Activated CD8-positive, alpha-beta memory T cell treated with anti-CD3 and anti-CD28 coated beads, Interleukin-2, amount 10 ng/mL, durations not matched to agents 7 days and 5 days (primary cell): ENCODE measurements at places on chromosomes 11 and 22. TPM values are rescaled to one million over a fixed set of nuclear protein-coding genes. Genes with fewer than 3 reads are reported as not detected.

GRCh38 chr11:10095412-10096208 is 198.4 kb downstream of the SBF2 start:
- DNase-seq: no peak
- no peak overlapping the region for H3K27ac ChIP-seq
- H3K4me1 ChIP-seq: peaks cover 14% of the 10 kb centered on the region
- peaks cover 3% of the 10 kb centered on the region for H3K36me3 ChIP-seq

- no peak overlapping the region for H3K4me3 ChIP-seq
- no peaks in the 10 kb centered on the region for H3K4me1 ChIP-seq
- no peak for DNase-seq
- peaks cover 1% of the 10 kb centered on the region for H3K36me3 ChIP-seq
These were observed 63.5 kb upstream of the ZC3H12C start for GRCh38 chr11:110029714-110030113.

DNA sequence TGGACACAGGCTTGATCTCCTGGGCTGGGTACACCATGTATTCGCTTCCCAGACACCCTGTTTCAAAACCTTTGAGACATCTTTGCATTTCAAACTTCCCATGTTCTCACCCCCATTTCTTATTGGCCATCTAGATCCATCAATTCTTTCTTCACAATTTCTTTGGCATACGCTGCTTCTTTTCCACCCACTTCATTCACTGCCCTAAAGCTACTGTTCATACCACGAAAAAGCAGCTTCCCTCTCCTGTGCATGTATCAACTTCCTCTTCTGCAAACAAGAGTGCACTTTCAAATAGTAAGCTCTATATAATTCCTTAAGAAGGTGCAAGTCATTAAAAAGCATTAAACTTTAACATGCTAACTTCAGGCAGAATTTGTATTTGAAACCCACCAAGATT is 21.4 kb downstream of the UVRAG start:
- H3K4me1 ChIP-seq: peaks cover 4% of the 10 kb centered on the region
- no peak overlapping the region for H3K27ac ChIP-seq
- H3K36me3 ChIP-seq: peaks cover 5% of the 10 kb centered on the region
- no peak overlapping the region for H3K4me3 ChIP-seq
- H3K27me3 ChIP-seq: no peaks in the 10 kb centered on the region

DNA sequence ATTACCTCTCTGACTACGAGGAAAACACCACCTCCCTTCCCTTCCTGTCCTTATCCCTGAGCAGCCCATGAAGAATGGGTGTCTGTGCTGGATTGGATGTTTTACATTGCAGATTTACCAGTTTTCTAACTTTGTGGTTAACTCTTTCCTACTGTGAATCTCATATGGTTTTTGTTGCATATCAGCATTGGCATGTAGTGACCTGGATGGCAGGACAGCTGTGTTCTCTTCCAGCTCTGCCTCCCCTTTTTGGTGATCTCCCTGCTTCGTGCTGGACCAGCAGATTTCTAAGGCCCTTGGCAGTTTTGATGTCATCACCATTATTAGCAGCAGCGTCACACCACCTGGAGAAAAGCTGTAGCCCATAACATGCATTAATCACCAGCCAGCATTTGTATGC is 26.7 kb downstream of the OR6Q1 start:
- no peaks in the 10 kb centered on the region for H3K4me1 ChIP-seq
- no peak for DNase-seq
- peaks cover 6% of the 10 kb centered on the region for H3K27me3 ChIP-seq
- H3K4me3 ChIP-seq: no peak overlapping the region

DNA sequence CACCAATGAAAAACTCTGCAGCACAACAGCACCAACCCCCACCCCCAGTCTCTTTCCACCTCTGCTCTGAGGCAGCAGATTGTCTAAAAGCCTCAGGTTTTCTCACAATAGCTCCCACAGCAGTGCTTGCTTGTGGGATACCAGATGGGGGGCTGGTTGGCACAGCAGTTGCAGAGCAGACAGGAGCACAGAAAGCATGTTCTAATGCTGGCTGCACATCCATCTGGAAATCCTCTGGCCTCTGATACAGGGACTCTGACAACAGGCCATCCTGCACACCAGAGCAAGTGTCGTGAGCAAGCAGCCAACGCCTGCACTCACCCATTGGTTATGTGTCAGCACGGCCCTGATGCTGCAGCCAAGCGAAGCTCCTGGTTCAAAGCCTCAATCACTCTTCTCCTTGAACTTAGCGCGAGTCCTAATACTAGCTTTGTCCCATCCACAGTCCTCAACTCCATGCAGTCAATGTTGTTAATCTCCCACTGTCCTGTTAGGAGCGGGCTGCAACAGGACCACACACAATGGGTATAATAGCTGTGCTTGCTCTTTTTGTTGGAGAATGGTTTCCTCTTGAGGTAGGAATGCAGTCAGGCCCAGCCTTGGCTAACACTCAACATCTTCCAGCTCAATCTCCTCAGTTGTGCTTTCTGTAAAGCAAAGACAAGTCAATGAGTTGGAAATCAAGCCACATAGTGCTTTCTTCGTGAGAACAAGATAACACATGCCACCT is 30.3 kb downstream of the VSTM5 start:
- H3K27ac ChIP-seq: no peak overlapping the region
- no peak overlapping the region for H3K4me3 ChIP-seq
- H3K36me3 ChIP-seq: peaks cover 8% of the 10 kb centered on the region
- no peaks in the 10 kb centered on the region for H3K4me1 ChIP-seq

DNA sequence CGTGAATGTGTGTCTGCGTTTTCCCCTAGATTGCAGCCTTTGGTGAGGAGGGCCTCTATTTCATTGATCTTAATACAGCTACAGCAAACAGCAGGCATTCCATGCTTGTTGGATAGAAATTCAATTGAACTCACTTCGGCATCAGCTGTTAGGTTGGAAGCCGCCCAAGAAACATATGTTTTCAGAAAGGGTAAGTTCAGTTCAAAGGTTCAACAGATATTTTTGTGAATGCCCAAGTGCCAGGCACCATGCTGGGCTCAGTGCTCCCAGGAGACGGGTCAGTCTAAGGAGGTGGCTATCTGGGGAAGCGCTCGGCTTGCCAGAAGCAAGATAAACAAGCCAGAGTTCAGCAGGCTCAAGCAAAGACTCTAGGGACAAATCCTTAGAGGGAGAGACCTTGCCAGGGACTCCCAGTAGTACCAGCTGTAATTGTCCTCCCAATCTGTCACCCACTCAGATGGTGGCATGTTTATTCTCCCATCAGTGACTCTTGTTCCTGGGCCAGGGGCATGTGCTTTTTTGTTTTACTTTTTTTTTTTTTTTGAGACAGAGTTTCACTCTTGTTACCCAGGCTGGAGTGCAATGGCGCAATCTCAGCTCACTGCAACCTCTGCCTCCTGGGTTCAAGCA is 64.5 kb upstream of the LARGE1 start:
- no peaks in the 10 kb centered on the region for H3K4me1 ChIP-seq
- no peak overlapping the region for H3K27ac ChIP-seq
- no peaks in the 10 kb centered on the region for H3K36me3 ChIP-seq
- H3K4me3 ChIP-seq: no peak overlapping the region

DNA sequence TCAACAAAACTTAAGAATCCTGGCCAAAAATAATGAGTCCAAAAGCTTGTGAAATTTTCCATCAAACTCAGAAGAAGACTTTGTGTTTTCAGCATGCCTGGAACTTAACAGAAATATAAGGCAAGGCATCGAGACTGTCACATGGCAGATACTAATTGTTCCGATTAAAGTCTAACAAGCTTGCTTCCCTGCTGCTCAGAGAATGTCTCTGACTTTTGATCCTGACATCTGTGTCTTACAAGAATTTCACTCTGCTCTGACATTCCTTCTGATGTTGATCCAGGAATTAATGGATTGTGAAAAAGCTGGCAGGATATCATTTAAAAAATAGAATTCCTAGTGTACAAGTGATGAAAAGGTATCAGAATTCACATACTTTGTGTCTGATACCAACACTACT is 170.2 kb downstream of the DCDC1 start:
- no peaks in the 10 kb centered on the region for H3K27me3 ChIP-seq
- no peak overlapping the region for H3K4me3 ChIP-seq
- H3K4me1 ChIP-seq: no peaks in the 10 kb centered on the region

GRCh38 chr11:67007126-67007525 is 15.8 kb upstream of the SYT12 start:
- H3K27ac ChIP-seq: no peak overlapping the region
- H3K36me3 ChIP-seq: no peaks in the 10 kb centered on the region

DNA sequence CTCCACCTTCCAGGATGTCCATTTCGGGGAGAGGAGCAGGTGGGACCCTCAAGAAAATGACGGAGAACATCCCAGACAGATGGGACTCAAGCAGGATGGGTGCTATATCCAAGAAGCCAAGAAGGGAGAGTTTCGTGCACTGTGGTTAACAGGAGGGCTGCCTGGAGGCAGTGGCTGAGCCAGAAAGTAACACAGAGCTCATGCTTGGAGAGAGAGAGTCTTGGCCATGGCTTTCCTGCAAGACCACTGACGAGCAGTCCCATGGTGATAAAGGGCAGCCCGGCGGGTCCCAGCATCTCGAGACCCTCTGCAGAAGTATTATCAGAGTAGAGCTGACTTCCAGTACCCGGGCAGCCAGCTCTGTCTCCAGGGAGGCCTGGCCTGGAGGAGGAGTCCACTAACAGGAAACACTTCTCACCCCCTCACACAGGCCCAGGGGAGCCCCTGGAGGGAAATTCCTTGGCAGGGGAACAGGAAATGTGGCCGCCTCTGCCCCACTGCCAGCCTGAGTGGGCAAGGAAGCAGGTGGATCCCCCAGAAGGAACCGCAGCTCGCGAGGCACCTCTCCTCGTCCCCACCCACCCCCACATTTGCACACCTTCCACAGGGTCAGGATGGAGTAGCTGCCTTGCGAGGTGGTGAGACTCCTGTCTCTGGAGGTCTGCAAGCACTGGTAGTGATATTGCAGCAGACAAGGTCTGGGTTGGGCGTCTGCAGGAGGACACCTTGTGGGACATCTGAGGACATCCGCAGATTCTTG is 32.2 kb downstream of the CYTH4 start:
- peak overlapping the region; percentile 64 for H3K27ac ChIP-seq
- H3K4me3 ChIP-seq: no peak overlapping the region
- peak; percentile 52 for DNase-seq
- peaks cover 2% of the 10 kb centered on the region for H3K27me3 ChIP-seq
- H3K4me1 ChIP-seq: peaks cover 62% of the 10 kb centered on the region
- peaks cover 37% of the 10 kb centered on the region for H3K36me3 ChIP-seq

The SLC29A2 gene
- 7.6 TPM for total RNA-seq

The ZBTB16 gene
- total RNA-seq: 3.2 TPM

The SCUBE1 gene
- total RNA-seq: 0.40 TPM

The CENPM gene
- 95.8 TPM for total RNA-seq

The FREY1 gene
- 0.93 TPM for total RNA-seq

The MOGAT2 gene
- total RNA-seq: not detected
